Caki2 (cell line): ENCODE measurements at places on chromosomes 11 and 22.

DNA sequence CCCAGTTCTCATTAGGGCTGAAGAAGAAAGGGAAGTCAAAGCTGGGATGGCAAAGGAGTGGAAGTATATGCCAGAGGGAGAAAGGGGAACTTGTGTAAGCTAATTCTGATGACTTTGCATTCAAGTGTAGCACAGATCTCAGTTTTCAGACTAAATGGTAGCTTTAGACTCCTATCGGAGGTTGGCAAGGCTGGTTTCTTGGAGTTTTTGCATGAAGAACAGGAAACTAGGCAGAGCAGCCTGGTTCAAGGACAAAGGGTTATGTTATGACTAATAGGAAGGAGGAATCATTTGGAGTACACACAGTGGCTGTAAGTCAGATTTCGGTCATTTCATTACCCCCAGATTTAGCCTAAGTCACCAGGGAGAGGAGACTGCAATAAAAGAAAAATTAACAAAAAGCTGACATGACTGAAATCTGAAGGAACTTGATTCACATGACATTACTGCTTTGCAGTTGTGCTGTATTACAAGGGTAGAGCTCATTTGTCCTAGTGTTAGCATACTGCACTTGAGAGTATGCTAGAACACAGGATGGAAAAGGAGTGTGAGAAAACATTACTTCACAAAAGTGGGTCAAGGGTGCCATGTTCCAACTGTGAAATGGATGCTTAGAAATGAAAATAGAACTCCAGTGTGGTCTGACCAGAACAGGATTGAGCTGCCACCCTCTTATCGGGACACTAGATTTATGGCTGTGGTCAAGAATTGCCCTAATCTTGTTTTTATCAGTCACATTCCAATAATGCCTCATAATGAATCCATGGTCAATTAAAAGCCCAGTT, 23.6 kb downstream of the ADM start:
- peak; percentile 51 for DNase-seq

GRCh38 chr11:116700586-116701220, 72.1 kb downstream of the BUD13 start:
- no peak for DNase-seq

DNA sequence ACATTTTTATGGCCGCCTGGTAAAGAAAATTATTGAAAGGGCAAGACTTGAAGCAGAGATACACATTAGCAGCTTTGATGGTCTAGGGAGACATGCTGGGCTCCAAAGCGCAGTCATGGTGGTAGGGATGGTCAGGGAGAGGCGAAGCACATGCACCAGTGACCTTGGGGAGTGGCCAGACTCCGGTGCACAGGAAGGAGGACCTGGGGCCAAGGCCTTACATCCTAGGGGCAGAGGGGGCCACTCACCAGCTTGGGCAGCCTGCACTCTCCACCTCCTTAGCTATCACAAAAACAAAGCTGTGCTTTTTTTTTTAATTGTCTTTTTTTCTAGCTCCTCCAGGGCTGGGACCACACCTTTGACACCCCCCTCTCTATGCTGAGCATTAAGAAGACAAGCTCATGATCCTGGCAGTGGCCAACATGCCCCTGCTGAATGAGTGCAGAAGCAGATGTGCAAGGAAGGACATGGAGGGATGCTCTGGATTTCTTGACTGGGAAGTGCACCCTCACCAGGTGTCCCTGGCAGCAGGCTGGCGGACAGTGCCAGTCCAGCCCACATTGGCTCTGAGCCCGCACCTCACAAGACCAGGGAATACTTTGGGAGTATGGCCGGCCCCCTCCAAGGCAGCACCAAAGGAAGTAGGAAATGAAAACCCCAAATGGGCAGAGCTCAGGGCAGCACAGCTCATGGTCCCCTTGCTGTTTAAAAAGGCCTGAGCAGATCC, 619.9 kb downstream of the TBC1D22A start:
- no peak for DNase-seq

DNA sequence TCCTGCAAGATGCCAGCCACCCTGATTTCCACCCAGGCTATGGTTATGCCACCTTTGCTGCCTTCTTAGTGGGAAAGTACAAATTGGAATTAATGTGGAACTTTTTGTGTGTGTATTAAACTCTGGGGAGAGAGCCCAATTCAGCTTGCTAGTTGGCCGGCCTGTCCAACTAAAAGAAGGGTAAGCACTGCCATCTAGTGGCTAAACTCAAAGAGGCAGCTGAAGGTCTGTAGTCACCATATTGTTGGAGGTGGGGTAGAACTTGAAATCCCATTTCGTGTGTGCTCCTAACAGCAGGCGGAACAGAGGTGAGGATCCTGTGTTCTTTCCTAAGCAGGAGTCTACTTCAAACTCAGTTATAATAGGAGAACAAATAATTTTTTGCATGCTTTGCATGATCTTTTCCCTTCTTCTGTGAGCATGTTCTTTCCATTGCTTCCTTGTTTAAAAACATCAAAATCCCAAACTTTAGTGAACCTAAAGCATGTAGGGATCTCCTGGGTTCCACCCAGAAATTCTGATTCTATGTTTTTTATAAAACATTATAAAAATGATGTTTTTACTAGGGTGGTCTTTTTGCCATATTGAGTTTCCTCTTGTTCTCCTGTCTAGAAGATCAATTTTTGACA, 138.8 kb upstream of the SORL1-AS1 start:
- DNase-seq, result peak; percentile 57

GRCh38 chr11:76293189-76293631, 86.9 kb upstream of the WNT11 start:
- no peak for DNase-seq
